Stimulated activated CD8-positive, alpha-beta memory T cell treated with anti-CD3 and anti-CD28 coated beads, Interleukin-2, amount 100 ng/mL, for 1 hour (primary cell): ENCODE measurements at places on chromosomes 16 and 17.

GRCh38 chr17:50060951-50061712 is 5.2 kb downstream of the ITGA3 start:
- DNase-seq, result no peak

GRCh38 chr17:66123163-66123562 is 68.8 kb downstream of the CEP112 start:
- DNase-seq, result no peak

GRCh38 chr17:74796866-74797265 is 20.7 kb upstream of the NAT9 start:
- DNase-seq, result no peak

DNA sequence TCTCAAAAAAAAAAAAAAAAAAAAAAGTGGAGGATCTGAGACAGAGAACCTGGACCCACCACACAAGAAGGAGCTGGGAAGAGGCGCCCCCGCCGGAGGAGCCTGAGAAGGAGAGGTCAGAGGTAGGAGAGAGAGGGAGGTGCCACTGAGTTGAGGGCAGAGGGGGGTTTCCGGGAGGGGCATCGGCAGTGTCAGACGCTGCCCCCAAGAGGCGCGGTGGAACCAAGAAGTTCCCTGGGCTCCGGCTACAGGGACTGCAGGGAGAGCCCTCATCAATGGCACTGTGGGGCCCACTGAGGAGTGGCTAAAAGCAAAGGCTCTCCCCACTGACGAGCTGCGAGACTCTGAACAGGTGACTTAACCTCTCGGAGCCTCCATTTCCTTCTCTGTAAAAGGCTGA is 4.2 kb downstream of the CCDC42 start:
- peak; percentile 37 for DNase-seq

- DNase-seq, result no peak
Observed at GRCh38 chr16:81615833-81616232, 163.3 kb upstream of the PLCG2 start.

GRCh38 chr17:21677126-21677910 is 15.0 kb upstream of the KCNJ18 start:
- no peak for DNase-seq

- DNase-seq, result no peak
Observed at GRCh38 chr16:68782198-68783174, 45.4 kb downstream of the CDH1 start.

DNA sequence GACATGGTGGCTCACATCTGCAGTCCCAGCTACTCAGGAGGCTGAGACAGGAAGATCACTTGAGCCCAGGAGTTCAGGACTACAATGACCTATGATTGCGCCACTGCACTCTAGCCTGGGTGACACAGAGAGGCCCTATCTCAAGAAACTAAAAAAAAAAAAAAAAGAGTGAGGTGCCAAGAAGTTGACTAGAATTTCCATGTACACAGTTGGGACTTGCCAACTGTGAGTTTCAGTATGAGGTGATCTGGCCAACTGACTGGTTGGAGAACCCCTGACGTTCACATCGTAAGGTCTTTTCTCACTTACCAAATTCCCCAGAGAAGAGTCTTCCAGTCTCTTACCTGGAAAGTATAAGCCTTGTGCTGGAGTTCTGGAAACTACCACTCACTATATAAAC is 3.1 kb upstream of the MED11 start:
- no peak for DNase-seq

DNA sequence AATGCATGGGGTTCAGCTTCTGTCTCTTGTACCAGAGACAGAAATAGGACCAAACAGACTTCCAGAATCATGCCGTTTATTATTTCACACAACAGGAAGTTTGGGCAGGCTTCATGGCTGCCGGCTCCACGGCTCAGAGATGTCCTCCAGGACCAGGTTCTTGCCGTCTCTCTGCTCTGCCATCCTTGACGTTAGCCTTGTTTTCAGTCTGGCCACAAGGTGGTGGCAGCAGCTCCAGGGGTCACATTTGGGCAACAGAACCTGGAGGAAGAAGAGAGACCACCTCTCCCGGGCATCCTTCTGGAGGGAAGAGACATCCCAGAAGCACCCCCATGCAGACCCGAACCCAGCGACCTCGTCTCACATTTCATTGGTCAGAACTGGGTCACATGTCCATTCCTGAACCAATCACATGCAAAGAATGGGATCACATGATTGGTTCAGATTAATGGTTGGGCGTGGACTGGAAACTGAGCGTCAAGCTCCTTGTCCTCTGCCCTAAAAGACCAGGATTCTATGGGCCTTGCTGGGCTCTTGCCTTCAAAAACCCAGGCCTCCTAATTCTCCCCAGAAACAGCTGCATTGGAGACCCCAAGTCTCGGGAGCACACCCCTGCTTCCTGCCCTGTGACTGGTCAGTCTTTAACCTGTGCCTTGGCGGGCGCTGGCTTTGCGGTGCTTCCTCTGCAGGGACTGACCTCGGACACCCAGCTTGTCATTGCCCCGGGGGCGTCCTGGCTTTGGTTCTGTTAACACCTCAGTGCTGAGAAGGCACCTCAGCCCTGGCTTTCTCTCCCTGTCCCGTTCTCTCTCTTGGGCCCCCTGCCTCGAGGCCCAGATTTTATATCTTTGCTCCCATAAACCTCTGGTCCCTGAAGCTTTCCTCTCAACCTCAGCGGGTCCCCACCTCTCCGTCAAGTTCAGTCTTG is 63.3 kb downstream of the IRF8 start:
- DNase-seq, result no peak

GRCh38 chr17:72498364-72499210 is 377.8 kb downstream of the SOX9 start:
- no peak for DNase-seq

DNA sequence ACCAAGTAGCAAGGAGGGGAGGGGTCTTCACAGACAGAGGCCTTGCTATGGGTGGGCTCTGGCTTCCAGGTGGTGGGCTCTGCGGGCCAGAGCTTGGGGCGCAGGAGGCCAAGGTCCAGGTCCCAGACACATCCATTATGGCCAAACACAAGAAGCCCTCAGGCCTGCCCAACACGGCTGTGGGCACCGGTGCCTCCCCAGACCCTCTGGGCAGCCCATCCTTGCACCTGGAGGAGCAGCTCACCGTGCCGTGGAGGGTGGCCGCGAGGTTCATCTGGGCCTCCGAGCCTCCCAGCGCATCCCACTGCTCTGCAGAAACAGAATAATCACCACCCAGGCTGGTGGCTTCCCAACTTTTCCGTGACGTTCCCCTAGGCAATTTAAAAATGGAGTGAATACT is 55.9 kb downstream of the TBC1D16 start:
- no peak for DNase-seq

- DNase-seq, result no peak
Observed at GRCh38 chr17:18953231-18953728, 1.3 kb downstream of the SLC5A10 start.

- no peak for DNase-seq
Observed at GRCh38 chr16:53061701-53062159, 6.9 kb downstream of the CHD9 start.

DNA sequence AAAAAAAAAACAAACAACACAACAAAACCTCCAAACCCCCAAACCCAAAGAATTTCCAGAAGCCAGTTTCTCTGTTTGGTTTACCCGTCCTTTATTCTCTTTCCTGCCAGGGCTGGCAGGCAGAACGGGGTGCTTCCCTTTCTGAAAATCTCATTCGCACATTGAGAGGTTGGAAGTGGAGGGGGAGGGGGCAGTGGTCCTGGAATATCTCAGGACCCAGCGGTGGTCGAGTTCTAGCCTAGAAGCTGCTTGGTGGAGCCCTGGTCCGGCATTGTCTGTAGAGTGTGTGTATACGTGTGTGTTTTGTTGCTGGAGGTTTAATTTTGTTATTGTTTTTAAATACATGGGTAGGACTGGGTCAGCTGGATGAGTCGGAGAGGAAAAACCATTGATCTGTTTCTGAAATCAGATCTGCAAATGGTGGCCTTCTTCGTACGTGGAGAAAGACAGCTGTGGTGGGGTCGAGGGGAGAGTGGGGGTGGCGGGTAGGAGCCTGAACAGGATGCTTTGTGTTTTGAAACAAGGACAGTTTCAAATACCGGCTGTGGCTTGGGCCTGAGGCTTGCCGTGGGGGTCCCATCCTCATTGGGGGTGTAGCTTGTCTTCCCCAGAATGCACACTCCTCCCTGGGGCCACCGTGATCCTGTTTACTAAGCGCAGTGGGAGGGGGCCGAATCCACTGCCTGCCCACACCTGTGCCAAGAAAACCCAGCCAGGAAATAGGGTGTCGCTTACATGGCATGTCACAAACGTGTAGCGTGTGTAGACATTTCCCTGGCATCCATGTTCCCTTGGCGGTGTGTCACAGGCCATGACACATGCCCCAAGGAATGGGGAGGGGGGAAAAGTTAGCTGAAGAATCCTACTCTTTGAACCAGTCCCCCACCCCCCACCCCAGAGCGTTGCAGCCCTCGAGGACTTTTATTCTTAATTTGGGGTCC is 1.6 kb downstream of the CMIP start:
- no peak for DNase-seq

DNA sequence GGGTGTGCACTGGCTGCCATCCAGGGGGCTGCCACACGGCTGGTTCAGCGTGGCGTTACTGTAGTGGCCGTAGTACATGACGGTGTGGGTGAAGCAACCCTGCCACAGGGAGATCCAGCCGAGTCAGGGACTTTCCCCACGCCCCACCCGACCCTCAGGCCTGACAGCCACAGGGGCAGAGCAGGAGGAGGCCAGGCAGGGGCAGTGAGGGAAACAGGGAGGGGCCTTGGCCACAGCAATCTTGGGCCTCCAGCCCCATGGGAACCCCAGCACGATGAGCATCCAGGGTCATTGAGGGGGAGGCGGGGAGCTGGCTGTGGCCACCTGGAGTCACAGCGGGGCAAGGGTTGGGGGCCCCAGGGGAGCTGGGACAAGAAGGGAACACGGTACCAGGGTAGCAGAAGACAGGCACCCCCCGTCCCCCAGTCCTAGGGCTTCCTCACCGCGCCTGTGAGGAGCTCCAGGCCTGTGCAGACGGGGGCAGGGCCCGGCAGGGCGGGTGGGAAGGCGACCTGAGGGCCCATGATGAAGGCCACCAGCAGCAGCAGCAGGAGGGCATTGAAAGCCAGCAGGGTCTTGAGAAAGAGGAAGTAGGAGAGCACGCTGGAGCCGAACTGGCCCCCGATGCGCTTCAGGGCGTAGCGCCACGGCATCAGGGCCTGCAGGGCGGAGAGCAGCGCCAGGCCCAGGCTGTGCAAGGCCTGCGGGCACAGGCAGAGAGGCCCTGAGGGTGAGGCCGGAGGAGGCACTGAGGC is 4.3 kb downstream of the TMC6 start:
- DNase-seq, result no peak

DNA sequence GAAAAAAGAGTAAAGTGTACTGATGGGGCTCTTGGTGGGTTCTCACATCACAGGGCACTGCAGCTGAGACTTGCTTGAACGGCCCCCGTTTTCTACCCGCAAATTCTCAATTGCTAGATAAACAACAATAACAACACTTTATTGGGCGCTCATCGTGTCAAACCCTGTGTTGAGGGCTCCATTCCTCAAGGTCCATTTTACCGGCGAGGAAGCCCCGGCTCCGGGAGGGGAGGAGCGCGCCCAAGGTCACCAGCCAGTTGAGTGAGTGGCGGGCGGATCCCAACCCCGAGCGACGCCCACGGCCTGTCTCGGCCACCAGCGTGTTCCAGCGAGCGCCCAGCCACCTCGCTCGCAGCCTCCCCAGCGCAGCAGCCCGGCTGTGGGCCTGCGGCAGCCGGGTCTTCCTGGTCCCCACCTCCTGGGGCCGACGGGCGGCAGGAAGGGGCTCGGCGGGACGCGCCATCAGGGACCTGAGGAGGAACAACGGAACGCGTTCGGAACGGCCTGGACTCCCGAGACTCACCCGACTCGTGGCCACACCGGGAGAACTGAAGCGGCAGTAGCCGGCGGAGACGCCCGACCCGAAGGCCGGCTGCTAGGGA is 373 bp downstream of the CMC2 start:
- peak; percentile 43 for DNase-seq

DNA sequence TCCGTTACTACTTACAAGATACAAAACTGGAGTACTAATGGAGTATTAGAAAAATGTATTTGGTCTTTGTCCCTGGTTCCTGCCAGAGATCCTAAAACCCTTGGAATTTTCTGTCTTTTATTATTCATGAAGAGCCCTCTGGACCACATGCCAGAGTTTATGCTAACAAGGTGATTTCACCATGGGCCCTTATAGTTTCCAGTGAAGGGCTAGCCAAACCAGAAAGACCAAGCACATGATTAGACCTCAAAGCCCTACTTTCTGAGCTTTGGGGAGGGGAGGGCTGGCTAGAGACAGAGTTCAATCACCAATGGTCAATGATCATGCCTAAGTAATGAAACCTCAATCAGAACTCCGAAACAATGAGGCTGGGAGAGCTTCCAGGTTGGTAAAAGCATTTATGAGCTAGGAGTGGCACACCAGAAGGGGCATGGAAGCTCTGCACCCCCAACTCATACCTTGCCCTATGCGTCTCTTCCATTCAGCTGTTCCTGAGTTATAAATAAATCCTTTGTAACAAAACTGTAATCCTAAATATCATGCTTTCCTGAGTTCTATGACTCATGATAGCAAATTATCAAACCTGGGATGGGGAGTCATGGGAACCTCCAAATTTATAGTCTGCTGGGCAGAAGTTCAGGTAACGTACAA is 10.4 kb downstream of the DCUN1D3 start:
- DNase-seq, result no peak

DNA sequence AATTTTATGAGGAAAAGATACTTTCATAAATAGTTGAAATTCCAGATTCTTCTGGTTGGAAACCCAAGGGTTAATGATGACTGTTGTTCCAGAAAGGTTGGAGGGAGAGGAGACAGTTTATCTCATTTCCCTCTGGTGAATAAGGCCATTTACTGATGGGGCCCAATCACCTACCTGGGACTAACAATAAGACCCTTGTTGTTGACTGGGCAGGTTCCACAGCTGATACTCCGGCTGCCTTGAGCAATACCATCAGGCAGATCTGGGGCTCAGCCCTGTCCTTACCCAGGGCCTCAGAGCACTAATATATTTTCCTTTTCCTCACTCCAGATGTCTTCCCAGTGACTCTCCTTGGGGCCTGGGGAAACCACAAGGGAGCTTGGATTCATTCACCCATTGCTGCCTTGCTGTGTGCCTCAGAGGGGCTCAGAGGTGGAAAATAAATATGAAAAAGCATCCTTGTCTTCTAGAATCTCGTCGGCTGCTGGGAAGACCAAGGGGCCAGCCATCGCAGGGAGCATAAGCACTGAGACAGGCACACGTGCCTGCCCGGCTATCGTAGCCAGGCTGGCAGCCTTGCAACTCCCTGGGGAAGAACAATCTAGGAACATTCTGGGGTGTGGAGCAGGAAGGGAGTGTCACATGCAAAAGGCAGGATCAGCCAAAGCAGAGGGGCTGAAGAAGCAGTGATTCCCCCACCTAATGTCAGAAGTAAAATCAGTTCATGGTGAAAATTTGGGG is 54.4 kb downstream of the MPRIP start:
- no peak for DNase-seq
